ENCODE measurements at places on chromosomes 3 and 15.
A peak's percentile ranks its signal among the peaks of the same experiment; 100 is the strongest.

DNA sequence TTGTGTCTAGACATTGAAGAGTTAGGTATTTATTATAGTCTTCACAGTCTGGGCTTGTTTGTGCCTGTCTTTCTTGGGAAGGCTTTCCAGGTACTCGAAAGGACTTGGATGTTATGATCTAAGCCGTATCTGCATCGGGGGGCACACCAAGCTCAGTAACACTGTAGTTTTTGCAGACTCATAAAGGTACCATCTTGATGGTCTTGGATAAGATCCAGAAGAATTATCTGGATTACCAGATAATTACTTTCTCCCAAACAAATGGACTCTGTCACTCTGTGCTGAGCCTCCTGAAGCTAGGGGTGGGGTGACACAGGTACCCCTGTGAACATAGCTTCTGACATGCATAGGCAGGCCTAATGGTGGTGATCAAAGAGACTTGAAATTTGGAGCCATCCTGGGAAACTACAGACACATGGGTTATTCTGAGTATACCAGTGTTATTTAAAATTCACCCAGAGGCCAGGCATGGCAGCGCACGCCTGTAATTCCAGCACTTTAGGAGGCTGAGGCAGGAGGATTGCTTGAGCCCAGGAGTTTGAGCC is 238.6 kb upstream of the TPM1 start:
- no peak for DNase-seq

GRCh38 chr3:23174426-23175039 is 28.6 kb upstream of the UBE2E2 start:
- DNase-seq: no peak

DNA sequence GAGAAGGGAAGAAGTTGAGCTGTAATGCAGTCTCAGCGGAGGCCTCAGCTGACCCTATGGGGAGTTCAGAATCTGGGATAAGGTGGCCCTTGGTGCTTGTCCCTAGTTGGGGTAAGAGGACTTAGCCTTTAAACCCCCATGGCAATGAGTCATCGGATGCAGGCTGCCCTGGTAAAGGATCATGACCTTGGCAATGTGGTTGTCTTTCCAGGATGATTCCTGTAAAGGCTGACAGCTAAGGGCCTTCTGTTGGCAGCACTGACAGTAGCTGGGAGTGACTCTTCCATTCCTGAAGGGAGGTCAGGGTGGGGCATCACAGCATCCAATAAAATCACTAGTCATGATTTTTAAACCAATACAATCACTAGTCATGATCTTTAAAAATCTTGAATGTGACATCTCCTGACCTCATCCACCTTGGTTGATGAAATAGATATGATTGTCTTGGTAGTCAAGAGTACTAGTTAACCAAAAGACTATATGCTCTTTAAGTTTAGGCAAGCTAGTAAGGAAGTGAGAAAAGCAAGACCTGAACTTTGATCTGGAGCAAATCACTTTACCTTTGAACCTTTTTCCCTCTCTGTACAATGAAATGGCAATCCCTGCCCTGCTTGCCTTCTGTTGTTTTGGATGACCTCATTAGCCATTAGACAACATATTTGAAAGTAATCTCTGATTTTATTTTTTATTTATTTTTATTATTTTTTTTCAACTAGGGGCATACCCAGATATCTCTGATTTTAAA is 71.3 kb upstream of the CACNA1D start:
- no peak for DNase-seq

DNA sequence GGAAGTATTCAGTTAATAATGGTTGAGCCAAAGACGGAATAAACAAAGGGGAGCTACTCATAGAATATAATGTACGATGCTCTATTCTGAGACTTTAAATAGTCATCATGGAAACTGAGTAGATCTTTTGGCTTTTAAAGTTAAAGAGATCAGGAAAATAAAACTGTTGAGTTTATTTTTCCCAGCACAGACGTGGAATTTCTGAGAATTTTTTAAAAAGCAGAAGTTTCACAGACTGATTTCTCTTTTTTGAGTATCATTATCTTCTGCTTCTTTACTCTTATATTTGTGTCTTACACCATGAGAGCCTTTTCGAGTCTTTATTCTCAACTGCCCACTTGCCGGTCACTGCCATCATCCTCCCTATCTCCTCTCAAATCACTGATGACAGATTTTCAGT is 13.2 kb downstream of the P2RY14 start:
- no peak for DNase-seq

GRCh38 chr15:69898243-69898642 is 199.5 kb downstream of the TLE3 start:
- DNase-seq: no peak

DNA sequence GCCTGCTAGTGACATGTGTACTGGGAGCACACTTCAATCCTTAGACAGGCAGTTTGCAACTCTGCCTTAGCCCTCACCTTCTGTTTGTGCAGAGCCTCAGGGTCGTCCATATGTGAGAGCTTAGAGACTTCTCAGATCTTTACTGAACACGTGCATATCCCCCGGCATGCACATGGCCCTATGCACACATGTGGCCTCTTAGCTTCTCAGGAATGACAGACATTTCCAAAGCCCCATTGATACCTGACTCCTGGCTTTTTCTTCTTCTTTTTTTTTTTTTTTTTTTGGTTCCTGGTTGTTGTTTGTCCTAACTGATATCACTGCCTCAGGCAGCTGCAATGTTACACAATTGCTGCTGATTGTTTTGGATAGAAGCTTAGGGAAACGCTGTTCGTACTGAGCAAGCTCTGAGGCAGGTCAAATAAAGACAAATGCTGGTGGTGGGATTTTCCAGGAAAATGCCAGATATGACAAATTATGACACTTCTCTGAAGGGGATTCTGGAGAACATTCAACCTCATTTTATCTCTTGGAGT is 107.2 kb upstream of the RGMA start:
- no peak for DNase-seq

- no peak for DNase-seq
Measured at GRCh38 chr15:22955544-22956119, 24.5 kb downstream of the CYFIP1 start.

DNA sequence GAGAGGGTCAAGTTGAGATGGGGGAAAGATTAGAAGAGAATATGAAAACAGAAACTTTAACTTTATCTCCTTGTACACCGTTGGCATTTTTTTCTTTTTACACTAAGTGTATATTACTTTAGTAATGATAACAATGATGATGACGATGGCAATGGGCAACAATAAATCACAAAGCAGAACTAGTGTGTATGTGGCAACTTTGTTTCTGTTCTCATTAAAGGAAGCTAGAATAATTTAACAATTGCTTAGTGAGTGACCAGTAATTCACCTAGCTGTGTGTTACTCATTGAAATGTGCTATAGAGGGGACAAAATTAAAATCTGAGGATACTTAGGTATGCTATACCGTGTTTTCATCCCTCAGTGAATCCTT is 318.5 kb upstream of the TBL1XR1 start:
- DNase-seq: no peak

DNA sequence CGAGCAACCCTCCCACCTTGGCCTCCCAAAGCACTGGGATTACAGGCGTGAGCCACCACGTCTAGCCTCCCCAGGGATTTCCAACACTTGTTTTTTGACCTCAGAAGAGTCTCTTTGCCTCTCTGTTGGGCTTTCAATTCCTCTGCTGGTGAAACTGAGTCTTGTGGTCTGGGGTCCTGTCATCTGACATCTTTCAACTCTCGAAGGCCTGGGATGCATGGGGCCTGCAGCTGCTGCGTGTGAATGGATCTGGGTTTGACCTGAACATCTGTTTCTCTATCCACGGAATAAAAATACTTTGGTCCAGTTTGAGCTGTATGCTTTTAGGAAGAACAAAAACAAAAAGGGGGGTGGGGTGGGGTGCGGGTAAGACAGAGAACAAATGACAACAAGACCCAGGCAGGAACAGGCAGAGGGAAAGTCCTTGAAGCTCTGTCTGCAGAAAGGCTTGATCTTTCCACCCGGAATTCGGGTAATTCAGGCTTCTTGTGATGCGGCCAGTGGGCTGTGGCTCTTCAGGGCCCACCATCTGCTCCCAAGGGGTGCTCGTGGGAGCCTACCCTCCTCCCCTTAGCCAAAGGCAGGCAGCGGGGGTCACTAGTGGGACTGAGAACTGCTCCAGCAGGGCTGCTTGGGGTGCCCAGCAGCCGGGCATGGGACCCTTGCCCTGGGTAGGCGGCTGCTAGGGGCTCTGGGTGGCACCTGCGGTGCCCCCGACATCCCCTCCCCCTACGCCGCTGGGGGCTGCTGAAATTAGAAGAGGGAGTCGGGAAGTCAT is 71.5 kb downstream of the SLC12A8 start:
- no peak for DNase-seq

DNA sequence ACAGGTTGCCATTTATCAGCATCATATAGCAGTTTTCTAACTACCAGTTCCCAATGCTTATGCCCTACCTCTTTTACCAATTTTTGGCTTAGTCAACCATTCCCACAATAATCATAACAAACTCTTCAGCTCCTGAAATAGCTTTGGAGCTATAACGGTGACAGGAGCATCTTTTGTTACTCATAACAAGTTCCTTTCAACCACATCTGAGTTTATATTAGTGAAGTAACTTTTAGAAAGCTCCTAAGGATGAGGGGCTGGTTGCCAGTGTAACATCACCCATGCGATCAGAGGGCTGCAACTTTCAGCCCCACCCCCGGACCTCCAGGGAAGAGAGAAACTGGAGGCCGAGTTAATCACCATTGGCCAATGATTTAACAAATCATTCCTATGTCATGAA is 495.3 kb upstream of the RASGRP1 start:
- DNase-seq: no peak

DNA sequence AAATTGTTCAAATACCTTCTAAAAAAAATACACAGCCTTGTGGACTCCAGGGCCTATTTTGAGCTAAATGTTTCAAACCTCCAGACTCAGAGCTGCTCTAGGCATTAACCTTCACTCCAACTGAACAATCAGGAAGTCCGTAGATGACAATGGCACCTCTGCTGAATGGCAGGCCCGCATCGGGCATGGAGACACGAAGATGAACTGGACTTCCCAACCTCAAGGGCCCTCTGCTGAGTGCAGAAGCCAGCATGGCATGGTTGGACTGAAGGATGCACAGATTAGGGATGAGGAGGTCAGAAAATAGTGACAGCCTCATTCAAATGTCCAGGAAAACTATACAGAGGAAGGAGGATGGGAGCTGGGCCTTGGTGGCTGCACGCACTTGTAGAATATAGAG is 2.2 kb downstream of the FAM174B start:
- DNase-seq: no peak

GRCh38 chr3:194323785-194324735 is 27.1 kb downstream of the CPN2 start:
- no peak for DNase-seq

GRCh38 chr3:105747060-105747541 is 121.7 kb downstream of the CBLB start:
- DNase-seq: no peak

- no peak for DNase-seq
Measured at GRCh38 chr15:38103564-38103963, 149.1 kb upstream of the SPRED1 start.

- no peak for DNase-seq
Measured at GRCh38 chr15:74502301-74502700, 38.7 kb upstream of the ARID3B start.

- no peak for DNase-seq
Measured at GRCh38 chr15:52031556-52031955, 12.5 kb downstream of the MAPK6 start.

GRCh38 chr15:81481346-81481745 is 107.3 kb upstream of the TMC3 start:
- DNase-seq: no peak

- no peak for DNase-seq
Measured at GRCh38 chr3:148718982-148719862, 21.5 kb downstream of the AGTR1 start.

GRCh38 chr3:72661115-72661457 is 187.2 kb downstream of the SHQ1 start:
- peak; percentile 64 for DNase-seq

DNA sequence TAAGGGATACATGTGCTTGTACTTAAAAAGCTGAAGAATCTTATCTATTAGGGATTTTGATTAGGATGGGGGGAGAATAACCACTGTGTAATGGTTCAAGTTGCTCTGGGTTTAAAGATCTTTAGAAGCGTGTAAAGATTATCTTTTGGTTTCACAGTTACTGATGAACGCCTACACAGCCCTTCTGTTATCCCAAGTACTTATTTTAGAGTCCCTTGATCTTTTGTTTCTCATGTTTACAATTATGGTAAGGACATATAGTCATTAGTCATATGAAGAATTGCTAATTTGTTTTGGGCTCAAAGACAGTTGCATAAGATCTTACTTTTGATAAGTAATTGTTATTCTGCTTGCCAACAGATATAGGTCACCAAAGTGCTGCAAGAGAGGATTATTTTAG is 160.1 kb downstream of the PLCL2 start:
- no peak for DNase-seq

DNA sequence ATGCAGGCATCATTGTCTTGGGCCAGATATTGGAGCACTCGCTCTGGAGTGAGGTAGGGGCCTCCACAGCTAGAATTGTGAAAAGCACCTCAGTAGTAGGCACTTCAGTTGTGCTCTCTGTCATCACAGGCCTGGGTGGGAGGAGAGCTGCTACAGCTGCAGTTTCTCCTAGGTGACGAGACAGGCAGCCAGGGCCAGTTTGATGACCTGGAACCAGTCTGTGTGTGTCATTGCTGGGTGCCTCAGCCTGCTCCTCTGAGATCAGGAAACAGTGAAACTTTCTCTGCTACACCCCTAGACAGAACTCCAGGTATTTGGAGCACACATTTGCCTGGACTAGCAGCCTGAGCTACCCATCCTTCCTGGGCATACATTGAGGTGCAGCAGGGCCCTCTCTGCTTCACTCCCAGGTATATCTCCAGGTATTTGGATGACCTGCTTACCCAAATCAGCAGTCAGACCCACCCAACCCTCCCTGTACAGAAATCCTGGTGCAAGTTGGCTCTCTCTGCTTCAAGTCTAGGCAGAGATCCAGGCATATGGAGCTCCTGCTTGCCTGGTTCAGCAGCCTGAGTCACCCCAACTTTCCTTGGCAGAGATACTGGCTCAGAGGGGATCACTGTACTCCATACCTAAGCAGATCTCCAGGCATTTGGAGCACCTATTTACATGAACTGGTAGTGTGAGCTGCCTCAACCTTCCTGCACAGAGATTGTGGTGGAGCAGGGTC is 54.3 kb upstream of the SGO1 start:
- no peak for DNase-seq

DNA sequence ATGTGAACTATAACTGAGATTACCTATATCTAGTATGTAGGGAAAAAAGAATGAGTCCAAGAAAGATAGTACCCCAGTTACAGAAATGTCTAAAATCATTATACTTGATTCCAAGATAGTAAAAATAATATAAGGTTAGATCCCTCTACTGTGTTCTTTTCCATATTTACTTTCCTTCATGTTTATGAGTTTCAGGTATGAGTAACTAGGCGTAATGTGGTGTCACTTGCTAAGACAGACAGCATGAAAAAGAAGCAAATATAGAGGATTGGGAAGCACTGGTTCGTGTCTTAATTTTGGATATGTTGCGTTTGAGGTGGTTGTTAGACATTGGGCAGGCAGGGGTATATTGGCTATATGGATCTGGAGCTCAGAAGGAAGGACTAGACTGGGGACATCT is 168.1 kb upstream of the PFN2 start:
- DNase-seq: no peak

DNA sequence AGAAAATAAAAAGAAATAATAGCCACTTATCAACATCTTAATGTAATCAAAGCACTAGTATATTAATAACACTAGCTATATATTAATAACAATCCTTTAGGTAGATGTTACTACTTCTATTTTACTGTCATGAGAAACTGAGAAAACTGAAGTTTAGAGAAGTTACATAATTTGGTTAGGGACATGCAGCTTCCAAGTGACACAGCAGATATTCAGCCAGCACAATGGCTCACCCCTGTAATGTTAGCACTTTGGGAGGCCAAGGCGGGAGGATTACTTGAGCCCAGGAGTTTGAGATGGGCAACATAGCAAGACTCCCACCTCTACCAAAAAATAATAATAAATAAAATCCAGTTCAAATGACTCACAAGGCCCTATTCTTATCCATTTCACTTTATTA is 1.9 kb upstream of the UBR1 start:
- DNase-seq: no peak
